ENCODE measurements at places on chromosomes 6 and 20.

DNA sequence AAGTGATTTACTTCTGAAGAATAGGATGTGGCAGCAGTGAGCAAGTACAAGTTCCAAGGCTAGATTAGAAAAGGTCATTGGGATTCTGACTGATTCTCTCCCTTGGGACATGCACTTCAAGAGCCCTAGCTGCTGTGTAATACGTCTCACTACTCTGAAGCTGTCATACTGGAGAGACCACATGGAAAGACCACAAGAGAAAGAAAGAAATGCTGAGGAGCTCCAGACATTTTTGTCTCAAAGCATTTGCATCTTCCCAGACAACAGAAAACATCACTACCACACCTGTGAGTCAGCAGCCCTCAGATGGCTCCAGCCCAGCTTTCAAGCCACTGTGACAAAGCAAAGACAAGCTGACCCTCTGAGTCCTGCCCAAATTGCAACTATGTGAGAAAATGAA lies 20.7 kb downstream of the TENT5A start:
- no peak for DNase-seq

GRCh38 chr20:63555661-63556381 lies 1.9 kb downstream of the FNDC11 start:
- DNase-seq, result no peak

- no peak for DNase-seq
Observed at GRCh38 chr20:37955511-37955910, 52.6 kb downstream of the VSTM2L start.

GRCh38 chr6:149217466-149217888 lies 100.0 kb upstream of the TAB2 start:
- no peak for DNase-seq

DNA sequence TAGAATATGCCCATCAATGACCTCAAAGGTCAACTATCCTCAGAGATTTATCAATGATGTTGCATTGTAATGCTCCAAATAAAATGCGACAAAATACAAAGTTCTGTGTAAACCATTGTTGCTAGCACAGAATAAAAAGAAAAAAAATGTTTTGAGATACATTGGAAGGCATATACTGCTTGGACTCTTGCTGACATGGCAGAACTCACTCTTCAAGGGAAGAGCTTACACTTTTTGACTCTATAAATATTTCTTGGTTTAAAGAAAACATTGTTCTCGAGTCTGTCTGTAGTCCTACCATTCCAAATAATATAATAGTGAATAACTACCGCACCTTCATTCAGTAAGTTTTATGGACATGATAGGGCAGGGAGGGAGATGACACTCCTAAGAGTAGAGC lies 178.7 kb upstream of the RSPO3 start:
- no peak for DNase-seq

DNA sequence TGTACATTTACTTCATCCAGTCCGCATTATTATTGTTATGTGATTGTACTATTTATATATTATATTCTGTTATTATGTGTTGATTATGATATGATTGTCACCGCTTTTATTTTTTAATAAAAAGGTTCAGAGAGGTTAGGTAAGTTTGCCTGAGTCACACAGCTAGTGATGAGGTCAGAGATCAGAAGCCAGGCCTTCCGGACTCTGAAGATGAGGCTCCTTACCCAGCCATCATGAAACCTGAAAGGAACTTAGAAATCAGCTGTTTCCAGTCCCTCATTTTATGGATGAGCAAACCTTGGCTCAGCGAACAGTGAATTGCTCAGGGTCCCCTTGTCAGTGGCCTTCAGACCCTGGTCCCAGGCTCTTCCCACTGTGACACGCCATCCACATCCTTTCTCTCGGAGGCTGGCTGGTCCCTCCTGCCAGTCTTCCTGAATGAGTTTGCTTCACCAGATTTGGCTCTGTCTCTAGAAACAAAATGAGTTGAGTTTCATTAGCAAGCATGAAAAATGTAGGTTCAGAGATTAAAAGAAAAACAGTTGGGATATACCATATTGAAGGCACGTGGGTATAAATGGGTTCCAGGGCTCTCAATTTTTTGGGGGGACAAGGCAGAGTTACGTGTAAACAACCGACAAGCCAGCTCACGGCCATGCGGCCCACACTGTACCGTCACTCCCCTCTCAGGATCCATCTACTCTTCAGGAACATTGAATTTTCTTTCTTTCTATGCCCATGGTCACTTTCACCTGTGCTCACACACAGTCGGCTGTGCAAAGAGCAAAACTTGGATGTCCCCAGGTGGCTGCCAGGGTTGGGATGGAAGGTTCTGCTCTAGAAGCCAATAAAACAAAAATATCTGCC lies 132.9 kb downstream of the ZDHHC14 start:
- no peak for DNase-seq

GRCh38 chr6:165905744-165906143 lies 242.7 kb upstream of the PDE10A start:
- DNase-seq, result no peak

- no peak for DNase-seq
Observed at GRCh38 chr6:30793521-30794194, 49.3 kb upstream of the IER3 start.

DNA sequence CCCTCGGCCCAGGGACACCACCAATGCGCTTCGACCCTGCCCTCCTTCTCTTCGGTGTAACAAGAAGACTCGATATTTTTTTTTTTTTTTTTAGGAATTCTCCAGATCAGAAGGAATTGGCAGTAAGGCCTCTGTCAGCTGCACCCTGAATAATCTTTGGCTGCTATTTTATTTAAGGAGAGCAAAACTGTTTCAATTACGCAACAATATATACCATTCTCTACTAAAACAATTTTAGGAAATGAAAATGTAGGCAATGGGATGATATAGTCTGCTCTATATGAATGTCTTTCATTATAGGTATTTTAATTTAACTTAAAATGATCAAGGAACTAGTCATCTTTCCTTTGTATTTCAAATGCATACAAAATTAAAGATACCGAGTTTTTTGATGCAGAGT lies 13.3 kb downstream of the ZCCHC3 start:
- no peak for DNase-seq

GRCh38 chr6:129646642-129647041 lies 63.3 kb downstream of the ARHGAP18 start:
- no peak for DNase-seq

DNA sequence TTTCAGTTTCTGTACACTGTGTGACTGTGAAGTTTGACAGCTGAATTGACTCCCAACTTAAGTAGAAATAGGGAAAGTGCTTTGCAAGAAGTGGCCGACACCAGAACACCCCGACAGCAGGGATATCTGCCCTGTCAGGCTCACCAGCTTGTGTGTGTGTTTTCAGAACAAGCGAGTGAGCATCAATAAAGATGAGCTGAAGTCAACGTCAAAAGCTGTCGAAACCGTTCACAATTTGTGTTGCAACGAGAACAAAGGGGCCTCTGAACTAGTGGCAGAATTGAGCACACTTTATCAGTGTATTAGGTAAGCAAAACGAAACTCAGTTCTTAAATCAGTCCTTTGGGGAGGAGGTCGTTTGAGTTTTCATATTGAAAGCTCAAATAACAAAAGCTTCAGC lies 10.7 kb downstream of the NELFCD start:
- DNase-seq, result no peak

GRCh38 chr20:63322146-63322932 lies 29.4 kb downstream of the COL20A1 start:
- no peak for DNase-seq

DNA sequence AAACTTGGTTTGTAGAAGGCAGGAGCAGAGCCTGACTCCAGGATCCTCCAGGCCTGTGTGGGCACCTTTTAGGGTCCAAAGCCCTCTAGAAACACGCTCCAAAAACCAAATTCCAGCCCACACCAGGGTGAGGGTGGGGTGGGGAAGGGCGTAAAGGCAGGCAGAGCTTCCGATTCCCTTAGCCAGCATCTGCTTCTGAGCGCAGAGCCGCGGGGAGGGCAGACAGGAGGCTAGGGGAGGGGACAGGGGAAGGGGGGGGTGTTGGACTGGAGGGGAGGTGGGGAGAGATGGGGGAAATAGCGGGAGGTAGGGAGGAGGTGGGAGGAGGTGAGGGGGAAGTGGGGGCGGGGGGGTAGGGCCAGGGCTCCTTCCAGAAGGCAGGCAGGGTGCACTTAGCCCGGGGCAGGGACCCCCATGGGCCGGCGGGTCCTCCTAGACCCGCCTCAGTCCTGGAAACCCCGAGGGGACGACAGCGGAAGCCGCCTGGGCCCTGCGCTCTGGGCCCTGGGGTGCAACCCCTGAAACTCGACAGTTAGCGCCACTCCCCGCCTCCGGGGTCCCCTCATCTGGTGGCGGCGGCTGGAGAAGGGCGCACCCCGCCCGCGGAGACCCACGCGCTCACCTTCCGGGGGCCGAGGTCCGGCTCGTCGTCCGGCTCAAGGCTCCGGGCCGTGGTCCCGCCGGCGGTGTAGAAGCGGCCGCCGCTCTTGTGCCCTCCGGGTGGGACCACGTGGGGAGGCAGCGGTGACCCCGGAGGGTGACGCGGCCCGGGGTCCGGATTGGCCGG lies 22.0 kb upstream of the FRMD1 start:
- no peak for DNase-seq

- peak; percentile 28 for DNase-seq
Observed at GRCh38 chr20:1212607-1213396, 9.5 kb downstream of the C20orf202 start.

- DNase-seq, result no peak
Observed at GRCh38 chr6:90169374-90169773, 127.3 kb downstream of the BACH2 start.

DNA sequence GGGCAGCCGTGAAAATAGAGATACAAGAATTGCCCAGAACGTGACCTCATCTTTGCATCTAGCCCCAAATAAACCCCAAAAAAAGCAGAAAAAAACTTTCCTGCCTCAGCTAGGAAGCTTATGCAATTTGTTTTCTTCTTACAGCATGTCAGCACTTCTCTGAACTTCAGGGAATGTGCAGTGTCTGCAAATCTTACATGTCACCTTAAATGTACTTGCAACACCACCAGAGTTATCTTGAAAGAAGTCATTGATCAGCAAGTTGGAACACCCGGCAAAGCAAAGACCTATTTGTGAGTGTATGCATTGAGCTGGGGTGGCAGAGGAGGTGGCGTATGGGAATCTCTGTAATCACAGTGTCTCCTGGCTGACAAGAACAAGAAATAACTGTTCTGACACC lies 123.4 kb downstream of the PKHD1 start:
- DNase-seq, result no peak

DNA sequence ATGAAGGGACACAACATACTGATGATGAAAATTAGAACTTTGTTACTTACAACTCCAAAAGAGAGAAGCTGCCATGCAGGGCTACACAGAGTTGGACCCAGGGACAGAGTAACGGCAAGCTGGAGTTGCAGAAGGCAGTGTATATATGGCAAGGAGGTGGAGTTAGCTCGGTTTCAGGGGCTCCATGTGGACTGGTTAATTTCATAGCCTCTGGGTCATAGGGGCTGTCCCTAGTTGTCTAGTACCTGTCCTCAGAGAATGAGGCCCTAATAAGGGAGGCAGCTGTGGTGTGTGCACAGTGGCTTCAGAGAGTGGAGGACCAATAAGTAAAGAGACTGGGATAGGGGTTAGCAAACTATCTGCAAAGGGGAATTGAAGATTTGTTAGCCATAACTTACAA lies 7.9 kb upstream of the ZSCAN12 start:
- DNase-seq, result no peak

DNA sequence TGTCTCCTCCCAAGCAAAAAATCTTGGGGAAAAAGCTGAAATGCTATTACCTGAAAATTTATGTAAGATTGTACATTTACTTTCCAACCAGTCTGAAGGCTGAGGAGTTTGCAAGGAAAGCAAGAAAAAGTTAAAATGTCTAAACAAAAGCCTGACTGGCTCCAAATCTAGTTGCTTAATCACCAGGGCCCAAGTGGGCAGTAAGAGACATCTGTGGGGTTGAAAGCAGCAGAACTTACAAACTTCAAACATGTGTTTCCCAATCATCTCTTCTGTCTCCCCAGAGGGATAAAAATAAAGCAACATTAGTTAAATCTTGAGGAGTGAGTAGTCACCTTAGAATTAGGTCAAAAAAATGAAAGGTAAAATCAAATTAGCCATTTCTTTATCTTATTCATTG lies 98.6 kb downstream of the OGFRL1 start:
- no peak for DNase-seq

DNA sequence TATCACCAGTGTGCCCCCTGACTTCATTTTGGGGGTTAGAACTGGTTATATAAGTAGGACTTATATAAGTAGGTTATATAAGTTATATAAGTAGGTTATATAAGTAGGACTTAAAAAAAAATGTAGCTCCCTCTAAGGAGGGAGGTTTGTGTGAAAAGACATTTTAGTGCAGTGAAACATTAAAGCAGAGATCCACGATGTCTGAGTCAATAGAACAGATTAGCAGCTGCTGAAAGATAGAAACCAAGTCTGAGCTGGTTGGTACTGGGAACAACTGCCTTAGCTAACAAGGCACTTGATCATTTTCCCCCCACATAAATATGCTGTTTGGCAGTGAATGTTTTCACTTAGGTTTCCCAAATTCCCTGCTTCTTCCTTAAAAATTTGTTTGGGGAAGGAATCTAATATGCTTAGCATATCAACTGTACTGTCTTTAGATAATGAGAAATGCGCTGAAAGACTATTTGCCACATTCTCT lies 2.1 kb upstream of the RPS12 start:
- DNase-seq, result no peak

DNA sequence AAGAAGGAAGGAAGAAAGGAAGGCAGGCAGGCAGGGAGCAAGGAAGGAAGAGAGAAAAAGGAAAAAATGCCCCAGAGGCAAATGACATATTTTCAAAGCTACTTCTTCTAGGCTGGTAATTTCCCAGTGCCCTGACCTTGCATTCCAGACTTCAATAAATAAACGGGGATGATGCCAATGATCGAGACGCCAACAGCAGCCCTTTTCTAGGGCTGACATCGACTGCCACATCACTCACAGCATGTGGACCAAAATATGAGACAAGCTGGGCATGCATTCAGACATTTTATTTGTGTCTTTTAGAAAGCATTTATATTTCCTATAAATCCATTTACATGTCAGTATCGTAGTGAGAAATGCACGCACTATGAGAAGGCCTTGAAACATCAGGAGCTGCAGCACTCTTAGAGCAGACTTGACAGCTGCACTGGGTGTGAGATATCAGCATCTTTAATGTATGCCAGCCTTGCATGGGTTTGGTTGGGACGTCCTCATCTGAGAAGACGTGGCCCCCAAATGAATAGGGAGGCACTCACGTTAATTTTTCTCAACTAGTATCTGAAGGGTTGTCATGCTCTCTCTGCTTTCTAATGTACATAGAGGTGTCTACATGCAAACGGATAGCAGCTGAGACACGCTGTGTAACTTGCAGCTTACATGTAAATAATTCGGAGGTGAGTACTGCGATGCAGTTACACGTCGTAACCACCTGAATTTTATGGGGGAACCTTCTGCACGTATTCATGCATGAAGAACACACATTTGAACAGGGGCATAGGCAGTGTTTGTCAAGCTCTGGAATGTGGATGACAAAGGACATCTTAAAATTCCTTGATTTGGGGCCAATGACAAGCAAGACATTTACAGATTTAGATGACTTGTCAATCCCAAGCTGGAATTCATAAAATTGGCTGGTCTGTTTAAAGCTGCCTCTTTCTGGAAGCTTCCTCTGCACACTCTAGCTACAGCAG lies 149.1 kb upstream of the AGPAT4 start:
- no peak for DNase-seq

DNA sequence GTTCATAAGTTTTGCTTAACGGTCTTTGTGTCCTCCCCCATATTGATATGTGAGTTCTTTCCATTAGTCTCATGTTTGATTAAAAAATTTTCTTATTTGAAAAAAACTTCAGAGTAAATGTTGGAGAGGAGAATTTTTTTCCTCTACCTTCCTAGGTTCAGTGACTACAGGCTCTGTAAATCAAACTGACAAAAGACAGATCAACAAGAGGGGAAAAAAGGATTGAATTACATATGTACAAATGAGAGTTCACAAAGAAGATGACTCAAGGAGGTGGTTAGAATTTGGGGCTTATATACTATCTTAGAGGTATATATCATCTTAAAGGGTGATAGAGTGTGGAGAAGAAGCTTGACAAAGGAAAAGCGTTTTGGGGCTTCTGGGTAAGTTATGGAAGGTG lies 5.6 kb downstream of the TMC2 start:
- DNase-seq, result no peak

Data from C1 segment of cervical spinal cord (tissue), 14 donors.